DMS153 (cell line): ENCODE measurements at places on chromosomes 13 and 19.

- no peak for DNase-seq
Observed at GRCh38 chr13:32553720-32554119, 15.1 kb upstream of the N4BP2L2 start.

DNA sequence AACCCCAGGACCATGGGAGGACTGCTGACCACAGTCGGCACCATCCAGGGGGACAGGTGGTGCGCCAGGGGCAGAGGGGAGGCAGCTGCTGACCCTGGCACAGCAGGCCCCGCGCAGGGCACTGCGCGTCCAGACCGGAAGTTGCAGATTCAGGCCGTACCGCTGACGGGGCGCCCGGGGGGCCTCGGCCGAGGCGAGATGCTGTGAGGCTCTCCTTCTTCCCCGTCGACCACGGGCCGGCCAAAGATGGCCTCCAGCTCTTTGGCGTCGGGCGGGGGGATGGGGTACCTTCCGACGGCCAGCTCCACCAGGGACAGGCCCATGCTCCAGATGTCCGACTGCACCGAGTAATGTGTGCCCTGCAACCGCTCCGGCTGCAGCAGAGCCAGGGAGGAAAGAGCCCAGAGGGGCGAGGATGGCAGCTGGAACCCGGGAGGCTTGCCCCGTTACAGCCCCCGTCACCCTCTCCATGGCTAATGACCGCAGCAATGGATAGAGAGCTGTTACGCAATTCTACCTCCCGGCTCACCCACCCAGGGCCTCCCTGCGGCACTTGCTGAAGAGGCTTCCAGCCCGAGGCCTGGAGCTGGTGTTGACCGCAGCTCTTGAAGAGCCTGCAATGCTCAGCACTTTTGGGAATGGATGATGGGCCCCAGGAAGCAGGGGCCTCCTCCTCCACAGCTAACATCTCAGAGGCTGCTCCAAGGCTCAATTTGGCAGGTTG is 24.7 kb downstream of the MAP2K2 start:
- no peak for DNase-seq

DNA sequence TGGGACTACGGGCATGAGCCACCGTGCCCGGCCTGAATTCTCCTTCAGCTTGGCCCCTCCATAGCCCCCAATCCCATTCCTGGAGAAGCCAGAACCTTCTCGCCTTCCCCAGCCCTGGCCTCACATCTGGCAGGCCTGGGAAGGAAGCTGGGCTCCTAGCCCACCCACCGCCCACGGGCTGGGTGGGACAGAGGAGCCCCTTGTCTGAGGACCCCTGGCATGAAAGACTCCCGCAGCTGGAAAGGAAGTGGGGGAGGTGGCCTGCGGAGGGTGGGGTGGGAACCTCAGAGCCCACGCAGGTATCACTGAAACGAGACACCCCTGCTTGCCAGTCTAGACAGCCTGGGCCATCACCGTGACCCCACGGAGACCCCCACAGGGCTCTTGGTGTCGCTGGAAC is 7.7 kb upstream of the NANOS3 start:
- DNase-seq = no peak

- DNase-seq = no peak
Observed at GRCh38 chr13:43543331-43543730, 243.4 kb downstream of the ENOX1 start.

GRCh38 chr19:48745208-48745995 is 1.3 kb downstream of the IZUMO1 start:
- DNase-seq = peak; percentile 78

- DNase-seq = no peak
Observed at GRCh38 chr19:2556221-2557092, 80.5 kb downstream of the GADD45B start.
